ENCODE measurements at places on chromosomes 3 and 15.

GRCh38 chr3:11509173-11510000 is 134.3 kb downstream of the VGLL4 start:
- no peak for ATAC-seq

- ATAC-seq: no peak
Measured at GRCh38 chr3:44772099-44772442, 10.5 kb downstream of the KIF15 start.

DNA sequence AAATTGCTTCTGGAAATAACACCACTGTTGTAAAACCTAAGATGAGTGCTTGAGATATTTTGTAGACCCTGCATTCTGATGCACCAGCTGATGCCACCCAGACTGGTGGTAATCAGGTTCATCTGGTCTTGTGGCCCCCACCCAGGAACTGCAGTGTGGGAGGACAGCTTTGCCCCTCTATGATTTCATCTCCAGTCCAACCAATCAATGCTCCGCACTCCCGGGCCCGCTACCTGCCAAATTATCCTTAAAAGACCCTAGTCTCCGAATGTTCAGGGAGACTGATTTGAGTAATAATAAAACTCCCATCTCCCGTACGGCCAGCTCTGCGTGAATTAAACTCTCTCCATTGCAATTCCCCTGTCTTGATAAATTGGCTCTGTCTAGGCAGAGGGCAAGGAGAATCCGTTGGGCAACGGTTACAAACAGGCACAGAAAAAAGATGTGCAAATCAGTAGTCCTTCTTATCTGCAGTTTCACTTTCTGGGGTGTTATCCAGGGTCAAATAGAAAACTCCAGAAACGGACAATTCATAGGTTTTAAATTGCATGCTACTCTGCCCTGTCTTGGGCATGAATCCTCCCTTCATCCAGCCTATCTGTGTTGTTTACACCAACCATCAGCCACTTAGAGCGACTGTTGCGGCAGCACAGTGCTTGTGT is 29.2 kb upstream of the TRPM1 start:
- no peak for ATAC-seq

- no peak for ATAC-seq
Measured at GRCh38 chr3:171262431-171262830, 197.8 kb downstream of the TNIK start.

GRCh38 chr15:72778796-72779195 is 4.8 kb downstream of the ADPGK start:
- no peak for ATAC-seq

- ATAC-seq: no peak
Measured at GRCh38 chr15:92195241-92195640, 198.4 kb upstream of the ST8SIA2 start.

GRCh38 chr3:76063019-76063418 is 277.7 kb upstream of the ZNF717 start:
- no peak for ATAC-seq

GRCh38 chr3:4999531-5000184 is 20.4 kb downstream of the BHLHE40 start:
- ATAC-seq: no peak

GRCh38 chr3:142148044-142148791 is 1.1 kb downstream of the TFDP2 start:
- no peak for ATAC-seq

- no peak for ATAC-seq
Measured at GRCh38 chr15:31091481-31091880, 10.0 kb downstream of the TRPM1 start.

GRCh38 chr15:89370120-89370977 is 35.7 kb upstream of the POLG start:
- no peak for ATAC-seq

DNA sequence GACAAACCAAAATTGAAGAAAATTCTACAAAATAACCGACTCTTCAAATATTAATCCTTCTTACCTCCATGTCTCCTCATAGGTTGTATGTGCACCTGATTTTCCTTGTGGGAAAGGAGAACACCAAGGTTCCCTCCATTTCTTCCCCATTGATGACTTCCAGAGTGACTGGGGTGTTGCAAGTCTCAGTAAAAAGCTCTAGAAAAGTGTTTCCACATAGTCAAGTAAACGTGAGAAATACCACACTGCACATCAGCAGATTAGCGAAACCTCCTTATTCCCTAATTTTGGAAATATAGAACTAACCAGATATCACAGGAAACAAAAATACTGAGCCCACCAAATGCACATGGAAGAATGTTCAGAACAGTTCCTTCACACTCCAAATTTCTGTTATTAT is 4.9 kb upstream of the RPN1 start:
- no peak for ATAC-seq

- ATAC-seq: no peak
Measured at GRCh38 chr3:138898708-138899107, 48.2 kb downstream of the FOXL2 start.

DNA sequence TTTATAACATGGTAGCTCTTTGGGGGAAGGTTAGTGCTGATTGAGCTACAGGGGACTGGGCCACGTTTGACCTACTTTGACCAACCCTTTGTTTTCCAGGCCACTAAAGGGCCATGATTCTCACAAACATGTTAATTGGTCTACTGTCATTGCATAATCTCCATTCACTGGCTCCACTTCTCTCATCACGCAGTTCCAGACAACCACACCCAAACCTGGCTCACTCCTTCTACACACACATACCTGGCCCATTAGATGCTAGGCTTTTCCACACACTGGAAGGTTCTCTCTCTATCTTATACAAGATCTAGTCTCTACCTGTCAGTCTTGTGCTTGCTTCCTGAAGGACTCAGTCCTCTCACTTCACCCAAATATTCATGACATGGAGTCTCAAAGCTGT is 15.9 kb downstream of the TGM5 start:
- ATAC-seq: no peak

DNA sequence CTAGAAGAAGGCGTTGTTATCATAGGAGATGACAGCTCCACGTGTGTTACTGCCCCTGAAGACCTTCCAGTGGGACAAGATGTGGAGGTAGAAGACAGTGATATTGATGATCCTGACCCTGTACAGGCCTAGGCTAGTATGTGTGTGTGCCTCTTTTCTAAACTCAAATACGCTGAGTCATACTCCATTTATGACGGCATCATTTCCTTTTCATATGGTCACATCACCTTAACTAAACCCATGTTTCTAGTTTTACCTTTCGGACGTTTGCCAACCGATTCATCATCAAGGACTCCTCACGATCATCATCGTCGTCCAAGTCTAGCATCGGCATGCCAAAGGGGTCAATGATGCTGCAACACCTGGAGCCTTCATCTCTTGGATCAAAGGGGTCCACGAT is 149.0 kb downstream of the CBLB start:
- peak; percentile 51 for ATAC-seq

- ATAC-seq: no peak
Measured at GRCh38 chr3:46574243-46574646, 8.1 kb upstream of the LRRC2 start.

- no peak for ATAC-seq
Measured at GRCh38 chr3:104368760-104369159, 997.9 kb upstream of the ALCAM start.

DNA sequence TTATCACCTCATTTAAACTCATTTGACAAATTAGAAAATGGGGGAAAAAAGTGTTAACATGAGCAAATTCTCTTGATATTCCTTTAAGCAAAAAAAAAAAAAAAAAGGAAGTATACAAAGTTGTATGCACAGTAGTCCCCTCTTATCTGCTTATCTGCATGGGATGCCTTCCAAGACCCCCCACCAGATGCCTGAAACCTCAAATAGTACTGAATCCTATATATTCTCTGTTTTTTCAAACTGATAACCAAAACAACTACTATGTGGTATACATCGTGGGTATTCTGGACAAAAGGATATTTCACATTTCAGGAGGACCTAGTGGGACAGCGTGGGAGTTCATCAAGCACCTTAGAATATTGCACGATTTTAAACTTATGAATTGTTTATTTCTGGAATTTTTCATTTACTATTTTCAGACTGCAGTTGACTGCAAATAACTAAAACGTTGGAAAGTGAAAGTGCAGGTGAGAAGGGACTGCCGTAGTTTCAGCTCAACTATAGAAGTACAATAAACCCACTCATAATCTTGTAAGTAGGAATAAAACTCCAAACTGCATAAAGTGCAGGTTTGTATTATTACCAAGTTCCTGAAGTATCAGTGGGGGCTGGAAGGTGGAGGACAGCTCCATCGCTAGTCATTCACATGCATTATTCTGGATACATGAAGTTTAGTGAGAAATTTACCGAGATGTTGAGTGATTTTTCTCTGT is 43.6 kb upstream of the PLCL2 start:
- ATAC-seq: no peak

DNA sequence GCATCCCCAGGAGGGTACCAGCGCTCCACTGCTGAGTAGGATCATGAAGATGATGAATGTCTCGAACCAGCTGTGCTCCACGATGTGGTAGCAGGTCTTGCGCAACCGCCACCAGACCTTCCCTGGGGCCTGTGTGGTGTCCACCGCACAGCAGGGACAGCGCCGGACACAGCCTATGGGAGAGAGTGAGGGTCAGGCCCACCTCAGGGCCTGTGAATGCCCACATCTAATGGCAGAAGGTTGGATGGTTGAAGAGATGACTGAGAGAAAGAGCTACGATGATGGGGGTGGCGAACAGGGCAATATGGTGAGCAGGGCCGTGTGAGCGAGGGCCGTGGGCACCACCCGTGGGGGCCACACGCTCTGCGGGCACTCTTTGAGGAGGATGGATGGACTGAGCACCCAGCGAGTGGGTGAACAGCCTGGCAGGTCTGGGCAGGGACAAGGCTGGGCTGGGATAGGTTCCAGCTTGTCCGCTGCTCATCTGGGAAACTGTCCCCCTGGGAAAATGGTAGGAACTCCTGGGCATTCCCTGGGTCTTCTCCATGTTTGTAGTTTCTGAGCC is 74.1 kb downstream of the SCN5A start:
- no peak for ATAC-seq

DNA sequence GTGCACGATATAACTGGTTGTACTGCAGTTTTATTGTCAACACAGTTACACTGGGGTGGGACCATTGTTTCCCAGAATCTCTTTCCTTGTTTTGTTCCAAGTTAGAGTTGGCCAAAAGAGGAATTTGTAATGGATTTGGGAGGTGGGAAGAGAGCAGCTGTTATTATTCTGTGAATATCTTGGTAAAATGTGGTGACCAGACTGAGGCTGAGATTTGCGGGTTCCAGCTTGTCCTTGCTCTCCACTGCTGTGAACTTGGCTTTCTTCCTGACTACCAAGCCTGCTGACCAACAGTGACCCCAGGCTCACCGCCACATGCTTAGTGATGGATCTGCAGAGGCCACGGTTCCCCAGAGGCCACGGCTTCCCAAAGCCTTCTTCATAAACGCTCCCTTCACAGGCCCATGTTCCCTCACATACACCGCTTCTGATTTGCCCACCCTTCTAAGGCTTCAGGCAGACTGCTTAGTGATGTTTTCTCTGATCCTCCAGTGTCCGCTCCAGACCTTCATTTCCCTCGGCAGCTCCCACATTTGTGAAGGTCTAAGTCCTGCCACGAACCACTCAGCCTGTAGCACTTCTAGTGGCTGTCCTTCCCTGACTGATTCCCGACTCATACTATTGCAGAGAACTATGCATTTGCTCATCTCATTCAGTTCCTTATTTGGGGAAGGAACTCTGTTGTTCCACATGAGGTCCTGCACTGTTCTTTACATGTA is 525.5 kb upstream of the RGMA start:
- no peak for ATAC-seq

DNA sequence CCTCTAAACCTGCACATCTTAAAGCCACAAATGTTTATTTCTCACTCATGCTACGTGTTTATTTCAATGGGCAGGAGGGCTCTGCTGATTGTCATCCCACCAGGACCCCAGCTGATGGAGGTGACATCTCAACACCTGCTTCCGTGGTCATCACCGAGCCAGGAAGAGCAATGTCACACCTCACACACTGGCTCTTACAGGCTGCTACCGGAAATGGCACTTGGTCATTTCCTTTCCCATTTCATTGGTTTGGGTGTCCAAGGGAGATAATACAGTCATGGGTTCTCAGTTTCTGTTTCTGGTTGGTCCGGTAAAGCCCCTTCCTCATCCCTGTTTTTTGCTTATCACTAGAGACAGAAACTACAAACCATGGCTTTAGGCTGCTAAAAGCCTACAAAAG is 41.9 kb downstream of the ABHD2 start:
- peak; percentile 59 for ATAC-seq

- no peak for ATAC-seq
Measured at GRCh38 chr15:26697913-26698312, 75.0 kb downstream of the GABRB3 start.

GRCh38 chr15:66094331-66094730 is 159.2 kb downstream of the MEGF11 start:
- no peak for ATAC-seq

DNA sequence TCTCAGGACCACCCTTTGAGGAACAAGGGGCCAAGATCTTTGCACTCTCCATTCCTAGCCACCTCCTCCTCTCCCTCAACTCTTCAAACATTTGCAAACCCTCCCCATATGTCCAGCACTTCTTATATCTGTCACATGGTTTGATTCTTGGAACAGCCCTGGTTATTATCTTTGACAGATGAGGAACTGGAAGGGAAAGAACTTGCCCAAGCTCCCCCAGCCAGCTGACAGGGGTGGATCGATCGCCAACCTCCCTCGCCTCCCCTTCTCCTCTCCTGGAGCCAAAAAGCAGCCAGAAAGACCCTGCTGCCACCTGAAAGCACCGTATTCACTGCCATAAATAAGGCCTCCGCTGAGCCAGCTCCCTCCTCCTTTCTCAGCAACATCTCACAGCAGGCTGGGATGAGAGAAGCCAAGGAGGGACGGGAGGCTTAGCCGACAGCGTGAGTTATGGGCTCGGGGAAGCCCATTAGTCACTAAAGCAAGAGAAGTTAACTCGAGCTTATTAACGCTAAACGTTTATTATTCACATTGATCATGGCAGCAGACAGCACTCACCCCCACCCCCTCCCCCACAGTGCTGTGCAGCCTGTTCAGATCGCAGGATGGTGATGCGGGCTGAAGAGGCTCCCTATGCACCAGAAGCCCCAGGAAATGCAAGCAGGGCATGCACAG is 22.2 kb upstream of the FGD5 start:
- no peak for ATAC-seq

DNA sequence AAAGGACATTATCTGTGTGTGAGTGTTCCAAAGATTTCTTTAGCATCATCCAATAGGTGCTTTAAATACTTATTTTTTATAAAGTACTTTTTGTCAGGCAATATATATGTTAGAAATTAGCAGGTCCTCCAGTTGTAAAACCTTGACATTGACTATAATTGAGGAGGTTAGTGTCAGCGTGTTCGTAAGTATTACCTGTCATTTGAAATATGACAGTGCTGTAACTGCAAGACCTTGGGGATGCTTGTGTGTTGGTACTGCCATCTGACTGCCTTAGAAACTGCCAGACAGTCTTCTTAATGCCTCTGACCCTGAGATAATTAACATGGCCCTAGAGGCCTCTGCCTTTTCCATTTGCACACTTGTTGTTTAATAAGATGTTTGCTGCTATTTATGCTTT is 170.7 kb downstream of the NAALADL2 start:
- ATAC-seq: no peak

- ATAC-seq: no peak
Measured at GRCh38 chr15:57060799-57061198, 142.4 kb downstream of the TCF12 start.

GRCh38 chr3:190205739-190206138 is 85.0 kb upstream of the P3H2 start:
- peak; percentile 97 for ATAC-seq

GRCh38 chr3:71890356-71890931 is 105.5 kb upstream of the PROK2 start:
- ATAC-seq: no peak

- no peak for ATAC-seq
Measured at GRCh38 chr3:177362626-177363025, 165.3 kb upstream of the TBL1XR1 start.

GRCh38 chr3:136844724-136845123 is 17.3 kb upstream of the NCK1 start:
- no peak for ATAC-seq

Data from activated T-helper 17 cell treated with anti-CD3 and anti-CD28 coated beads, Interleukin-2, amount 50 U/mL, for 72 hours (primary cell).